Adrenal gland (tissue), 19 donors: ENCODE measurements at places on chromosomes 12 and 14.

- DNase-seq = no peak
Measured at GRCh38 chr14:53043027-53043581, 92.3 kb upstream of the FERMT2 start.

DNA sequence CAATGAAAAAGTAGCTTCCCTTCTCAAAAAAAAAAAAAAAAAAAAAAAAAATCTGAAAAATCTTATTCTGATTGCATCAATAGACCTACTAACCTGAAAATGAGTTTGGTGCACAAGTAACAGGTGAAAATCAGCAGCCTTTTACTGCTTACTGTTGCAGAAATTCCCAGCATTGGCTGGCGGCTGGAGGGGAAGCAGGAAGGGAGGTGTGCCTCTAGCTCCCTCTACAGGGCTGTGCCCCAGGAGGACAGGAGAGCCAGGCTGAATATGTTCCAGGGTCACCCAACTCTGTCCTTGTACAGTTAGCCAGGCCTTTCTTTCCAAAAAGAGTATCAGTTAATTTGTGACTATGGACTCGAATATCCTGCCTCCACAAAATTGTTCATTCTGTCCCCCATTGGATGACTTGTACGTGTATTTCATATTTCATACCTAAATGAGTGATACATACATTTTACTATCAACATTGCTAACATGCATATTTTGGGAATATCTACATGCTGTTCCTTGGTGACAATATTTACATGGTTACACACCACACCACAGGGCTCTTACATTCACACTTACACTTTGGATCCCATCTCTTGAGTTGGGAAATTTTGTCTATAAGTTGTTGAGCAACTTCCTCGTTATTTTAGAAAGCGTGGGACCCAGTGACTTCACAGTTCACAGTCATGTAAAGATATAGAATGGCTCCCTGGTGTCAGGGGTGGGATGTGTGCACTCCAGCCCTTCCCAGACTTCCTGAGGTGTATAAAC is 124.8 kb downstream of the SAMD4A start:
- DNase-seq = peak; percentile 89

- DNase-seq = no peak
Measured at GRCh38 chr14:32043624-32044023, 33.5 kb upstream of the ARHGAP5 start.

DNA sequence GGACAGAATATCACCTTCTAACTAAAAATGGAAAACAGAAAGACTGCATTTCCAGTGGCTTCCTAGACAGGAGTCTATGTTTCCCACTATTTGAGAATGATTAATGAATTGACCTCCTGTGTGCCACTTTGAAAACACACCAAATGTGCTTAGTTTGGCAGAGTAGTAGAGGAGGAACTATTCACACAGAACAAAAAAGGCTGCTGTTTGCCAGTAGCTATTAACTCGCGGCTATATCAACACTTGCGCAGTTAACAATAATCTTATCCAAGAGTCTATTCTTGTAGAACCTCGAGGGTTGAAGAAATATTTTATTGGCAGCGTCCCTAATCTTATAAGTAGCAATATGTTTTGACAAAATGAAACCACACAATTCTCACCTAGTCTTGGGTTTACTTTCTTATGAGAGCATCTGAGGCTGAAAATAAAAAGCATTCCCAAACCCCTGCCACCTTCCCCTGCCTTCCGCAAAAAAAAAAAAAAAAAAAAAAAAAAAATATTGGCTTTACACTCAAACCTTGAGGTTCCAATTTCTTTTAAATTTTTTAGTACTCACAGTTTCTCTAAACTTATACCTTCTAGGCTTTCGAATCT is 127.3 kb upstream of the FLRT2 start:
- no peak for DNase-seq

- no peak for DNase-seq
Measured at GRCh38 chr14:81471062-81471461, 62.6 kb downstream of the SEL1L start.

GRCh38 chr12:20390846-20391245 is 22.5 kb downstream of the PDE3A start:
- no peak for DNase-seq

DNA sequence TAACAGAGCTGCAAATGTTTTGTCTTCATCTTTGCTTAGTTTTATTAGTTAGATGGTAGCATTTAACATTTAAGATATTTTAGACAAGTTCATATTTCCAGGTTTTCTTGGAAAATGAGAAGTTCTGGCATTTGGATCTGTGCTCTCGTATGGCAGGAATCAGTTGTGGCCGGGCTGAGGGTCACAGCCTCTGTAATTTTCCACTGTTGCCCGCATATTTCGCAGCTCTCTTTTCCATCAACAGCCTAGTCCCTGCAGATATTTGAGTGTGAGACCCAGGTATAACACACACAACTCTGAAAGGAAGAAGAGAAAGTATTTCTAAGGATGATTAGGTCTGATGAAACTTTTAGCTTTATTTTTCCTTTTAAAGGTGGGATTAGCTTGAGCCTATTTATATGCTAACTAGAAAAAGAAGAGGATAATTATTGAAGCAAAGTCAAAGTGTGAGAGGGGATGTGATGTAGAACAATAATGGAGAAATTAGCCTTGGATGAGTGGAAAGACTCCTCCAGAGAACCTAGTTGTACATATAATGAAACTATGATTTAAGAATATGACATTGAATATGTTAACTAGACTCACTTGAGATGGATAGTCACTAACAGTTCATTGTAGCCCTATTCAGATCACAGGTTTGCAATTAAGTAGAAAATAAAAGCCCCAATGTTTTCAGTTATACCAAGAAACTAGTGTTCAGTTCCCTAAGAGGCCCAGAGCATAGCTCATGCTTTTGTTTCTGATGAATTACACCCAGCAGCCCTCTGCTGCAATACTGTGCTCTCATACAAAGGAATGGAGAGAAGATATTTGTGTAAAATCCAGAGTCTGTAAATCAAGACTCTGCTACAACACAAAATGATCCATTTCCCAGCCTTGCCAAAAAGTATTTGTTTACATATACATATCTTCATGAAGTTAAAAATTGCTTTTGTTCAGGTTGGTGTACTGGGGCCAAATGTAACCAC is 158.4 kb downstream of the C12orf50 start:
- no peak for DNase-seq

GRCh38 chr12:76768576-76768975 is 4.7 kb downstream of the ZDHHC17 start:
- DNase-seq = no peak

- DNase-seq = no peak
Measured at GRCh38 chr12:82650627-82651337, 35.9 kb upstream of the TMTC2 start.

DNA sequence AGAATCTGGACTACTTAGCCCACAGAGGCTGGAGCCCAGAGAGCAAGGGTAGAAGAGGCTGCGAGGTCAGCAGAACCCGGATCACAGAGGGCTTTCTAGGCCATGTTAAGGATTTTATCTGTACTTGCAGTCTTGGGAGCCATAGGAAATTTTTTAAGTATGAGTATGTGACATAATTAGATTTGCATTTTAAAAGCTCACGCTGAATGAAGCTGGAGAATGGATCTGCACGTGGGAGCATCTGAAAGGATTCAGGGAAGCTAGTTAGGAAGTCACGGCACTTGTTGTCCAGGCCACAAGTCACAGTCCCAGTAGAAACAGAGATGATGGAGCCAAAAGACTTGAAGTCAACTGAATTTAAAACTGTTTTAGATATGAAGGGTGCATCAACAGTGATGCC is 14.1 kb downstream of the CORO1C start:
- DNase-seq = no peak

DNA sequence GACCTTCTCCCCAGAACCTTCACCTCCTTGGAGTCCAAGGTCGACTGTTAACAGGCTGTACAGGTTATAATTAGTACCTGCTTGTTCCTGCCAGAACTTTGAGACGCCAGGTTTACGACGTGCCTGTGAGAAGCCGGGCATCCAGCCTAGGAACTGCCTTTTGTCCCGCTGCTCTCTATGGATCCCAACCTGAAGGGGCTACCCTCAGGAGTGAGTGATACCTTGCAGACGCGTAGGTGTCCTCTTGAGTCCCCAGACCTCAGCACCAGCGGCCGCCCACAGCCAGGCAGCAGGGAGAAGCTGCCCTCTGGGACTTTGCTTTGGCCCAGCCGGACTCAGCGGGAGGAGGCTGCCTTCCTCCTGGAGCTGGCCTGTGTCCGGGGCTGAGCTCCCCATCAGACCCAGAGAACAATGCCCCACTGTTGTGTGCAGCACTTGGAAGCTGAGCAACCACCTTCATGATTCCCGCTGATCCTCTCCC is 16.2 kb downstream of the SYNE3 start:
- DNase-seq = no peak

DNA sequence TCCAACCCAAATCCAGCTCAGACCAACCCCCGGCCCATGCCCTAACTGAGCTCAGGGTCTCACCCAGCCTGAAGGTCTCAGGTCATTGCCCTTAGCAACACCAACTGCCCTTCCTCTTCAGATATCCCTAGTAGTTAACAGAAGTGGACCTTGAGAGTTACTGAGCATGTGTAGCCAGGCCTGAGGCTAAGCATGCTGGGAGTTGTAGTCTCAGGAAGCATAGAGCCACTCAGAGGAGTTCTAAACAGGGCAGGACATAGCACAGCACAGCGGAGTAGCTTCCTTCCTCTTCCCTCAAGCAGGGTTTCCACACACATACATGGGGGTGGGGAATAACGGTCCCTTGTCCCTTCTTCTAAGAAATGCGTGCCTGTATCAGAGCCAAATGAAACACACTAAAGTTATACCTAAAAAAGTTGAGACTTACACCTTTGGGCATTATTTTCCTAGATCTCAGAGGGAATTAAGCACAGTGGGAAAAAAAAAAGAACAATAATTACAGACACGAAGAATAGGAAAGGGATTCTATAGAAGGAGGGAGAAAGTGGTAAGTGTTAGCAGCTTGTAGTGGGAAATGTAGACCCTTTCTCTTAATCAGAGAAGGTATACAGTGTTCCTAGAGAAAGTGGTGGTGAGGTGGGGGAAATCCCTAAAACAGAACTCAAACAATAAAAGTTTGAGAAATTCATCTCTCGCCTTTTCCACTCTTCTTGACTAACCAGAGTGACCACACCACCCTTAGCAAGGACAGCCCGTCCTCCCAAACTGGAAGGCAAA is 4.4 kb downstream of the KMT2D start:
- peak; percentile 69 for DNase-seq

GRCh38 chr14:53874704-53875103 is 81.9 kb downstream of the BMP4 start:
- DNase-seq = no peak

DNA sequence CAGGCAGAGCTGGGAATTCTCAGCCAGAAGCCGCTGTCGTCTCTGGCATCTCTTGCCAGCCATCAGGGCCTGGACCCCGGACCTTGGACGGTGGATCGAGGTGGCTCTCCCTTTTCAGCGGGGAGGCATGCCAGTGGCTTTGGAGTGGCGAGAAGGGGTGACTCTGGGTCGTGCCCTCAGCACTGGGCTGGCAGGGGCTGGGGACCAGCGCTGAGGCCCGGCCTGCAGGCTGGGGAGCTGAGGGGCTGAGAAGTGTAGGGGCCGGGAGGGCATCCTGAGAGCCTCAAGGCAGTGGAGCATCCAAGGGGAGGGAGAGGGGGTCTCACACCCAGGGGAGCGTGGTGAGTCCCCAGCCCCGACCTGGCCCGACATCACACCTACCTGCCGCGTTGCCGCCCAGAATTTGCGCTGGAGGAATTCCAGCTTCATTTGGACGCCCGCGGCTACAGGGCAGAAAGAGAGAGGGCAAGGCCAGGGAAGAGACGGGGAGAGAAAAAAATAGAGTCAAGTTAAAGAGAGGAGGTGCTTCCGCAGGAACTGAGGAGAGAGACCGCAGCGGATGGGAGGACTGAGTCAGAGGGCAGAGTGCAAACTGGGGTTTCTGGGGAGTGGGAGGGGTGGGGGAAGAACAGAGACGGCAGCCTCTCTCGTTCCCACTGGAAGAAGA is 9.0 kb upstream of the LRTM2 start:
- DNase-seq = no peak

DNA sequence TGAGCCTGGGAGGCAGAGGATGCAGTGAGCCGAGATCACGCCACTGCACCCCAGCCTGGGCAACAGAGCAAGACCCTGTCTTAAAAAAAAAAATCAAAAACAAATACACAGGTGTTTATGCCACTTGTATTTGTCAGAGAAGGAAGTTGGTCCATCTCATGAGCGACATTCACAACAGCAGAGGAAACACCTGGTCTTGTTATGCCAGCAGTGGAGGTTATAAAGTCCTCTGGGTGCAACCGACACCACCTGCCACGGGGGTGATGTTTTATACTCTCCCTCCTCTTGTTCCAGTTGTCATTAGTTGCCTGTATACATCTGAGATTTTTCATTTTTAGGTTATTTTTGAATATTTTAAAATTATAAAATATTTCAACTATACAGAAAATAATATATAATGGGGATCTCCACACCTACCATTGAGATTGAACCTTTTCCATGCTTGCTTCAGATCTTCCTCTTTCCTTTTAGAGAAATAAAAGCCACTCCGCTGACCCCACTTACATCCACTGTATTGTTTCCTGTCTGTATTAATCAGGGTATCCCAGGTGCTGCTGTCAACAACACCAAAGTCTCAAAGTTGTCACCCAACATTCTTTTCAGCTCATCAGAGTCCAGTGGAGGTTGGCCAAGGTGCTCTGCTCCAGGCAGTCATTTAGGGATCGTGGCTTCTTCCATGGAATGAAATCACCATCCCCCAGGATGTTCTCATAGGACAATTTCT is 65.1 kb downstream of the RNFT2 start:
- DNase-seq = no peak

- DNase-seq = no peak
Measured at GRCh38 chr14:52473557-52473956, 78.7 kb downstream of the TXNDC16 start.
